ENCODE measurements at places on chromosomes 6 and 20. TPM values are rescaled to one million over a fixed set of nuclear protein-coding genes. Genes with fewer than 3 reads are reported as not detected.

DNA sequence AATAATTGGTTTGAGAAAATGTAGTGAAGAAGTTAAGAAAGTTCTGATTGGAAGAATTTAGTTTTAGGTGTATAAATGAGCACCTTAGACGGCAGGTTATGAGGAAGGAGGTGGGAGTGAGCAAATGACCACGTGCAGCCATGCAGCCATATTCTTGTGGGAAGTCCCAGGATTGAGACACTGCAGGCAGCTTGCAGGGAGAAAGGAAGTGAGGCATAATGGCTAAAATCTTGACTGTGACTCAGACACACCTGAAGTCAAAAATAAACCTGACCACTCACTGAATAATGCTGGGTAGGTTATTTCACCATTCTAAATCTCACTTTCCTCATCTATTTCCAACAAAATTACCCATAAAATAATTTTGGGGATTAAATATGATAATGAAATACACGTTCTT is 16.6 kb downstream of the DSE start:
- no peak for DNase-seq

GRCh38 chr6:4370066-4370465 is 234.7 kb upstream of the ECI2 start:
- no peak for DNase-seq

DNA sequence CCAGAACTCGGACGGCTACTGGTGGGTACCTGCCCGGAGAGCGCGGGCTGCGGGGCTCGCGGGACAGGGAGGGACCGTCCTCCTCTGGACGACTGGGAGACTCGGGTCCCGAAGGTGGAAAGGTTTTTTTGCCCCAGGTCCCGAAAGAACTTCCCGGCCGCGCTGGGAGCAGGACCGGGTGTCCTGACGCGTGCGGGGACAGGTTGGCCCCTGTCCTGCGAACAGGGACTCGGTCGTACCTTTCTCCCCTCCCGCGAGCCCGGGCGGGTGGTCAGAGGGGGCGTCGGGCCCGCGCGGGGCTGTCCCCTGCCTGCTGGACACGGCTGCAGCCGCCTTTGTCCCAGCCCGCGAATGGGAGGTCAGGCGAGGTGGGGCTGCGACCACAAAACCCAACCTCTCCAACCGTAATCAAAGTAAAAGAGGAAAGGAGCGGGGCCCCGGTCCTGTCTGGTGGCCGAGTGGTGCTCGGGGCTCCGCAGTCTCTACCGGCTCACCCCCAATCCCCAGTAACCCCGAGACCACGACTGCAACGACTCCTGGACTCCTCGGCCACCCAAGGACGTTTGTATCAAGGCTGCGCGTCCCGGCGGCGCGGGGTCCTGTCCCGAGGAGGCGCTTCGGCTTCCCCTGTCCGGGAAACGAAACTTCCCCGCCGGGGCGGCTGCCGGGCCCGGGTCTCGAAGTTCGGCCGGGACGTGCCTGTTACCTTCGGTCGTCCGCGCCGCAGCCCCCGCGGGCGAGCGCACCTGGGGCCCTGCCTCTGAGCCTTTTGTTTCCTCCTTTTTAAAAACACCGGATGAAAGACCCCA is 798 bp downstream of the DSP start:
- DNase-seq = peak; percentile 22

Gene SLC35B2
- 32.1 TPM for polyA plus RNA-seq

Gene ATP9A
- polyA plus RNA-seq = 46.4 TPM

DNA sequence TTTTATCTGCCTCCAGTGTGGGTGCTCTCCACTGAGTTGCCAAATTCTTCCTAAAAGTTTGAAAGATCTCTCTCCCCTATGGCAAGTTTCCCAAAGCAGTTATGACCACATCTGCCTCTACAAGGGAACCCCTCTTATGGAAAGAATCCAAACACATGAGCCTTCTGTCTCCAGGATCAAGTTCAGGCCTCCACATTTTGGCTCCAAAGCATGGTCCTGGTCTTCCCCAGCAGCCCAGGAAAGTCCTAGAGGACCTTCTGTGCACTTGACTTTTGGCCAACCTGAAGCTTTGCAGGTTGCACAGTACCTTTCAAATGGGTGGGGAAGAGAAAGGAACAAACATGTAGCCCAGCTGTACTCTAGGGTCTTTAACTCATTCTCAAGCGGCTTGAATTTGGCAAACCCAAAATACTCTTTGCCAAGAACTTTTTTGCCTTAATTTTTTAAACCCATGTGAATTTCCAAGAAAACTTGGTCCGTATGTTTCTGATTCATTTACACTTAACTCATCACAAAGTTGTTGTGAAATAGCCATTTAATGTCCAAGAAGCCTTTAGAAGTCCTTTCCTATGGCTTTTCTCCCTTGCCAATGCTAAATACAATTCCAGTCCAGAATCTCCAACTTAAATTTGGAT is 240.1 kb upstream of the TBX18 start:
- no peak for DNase-seq

DNA sequence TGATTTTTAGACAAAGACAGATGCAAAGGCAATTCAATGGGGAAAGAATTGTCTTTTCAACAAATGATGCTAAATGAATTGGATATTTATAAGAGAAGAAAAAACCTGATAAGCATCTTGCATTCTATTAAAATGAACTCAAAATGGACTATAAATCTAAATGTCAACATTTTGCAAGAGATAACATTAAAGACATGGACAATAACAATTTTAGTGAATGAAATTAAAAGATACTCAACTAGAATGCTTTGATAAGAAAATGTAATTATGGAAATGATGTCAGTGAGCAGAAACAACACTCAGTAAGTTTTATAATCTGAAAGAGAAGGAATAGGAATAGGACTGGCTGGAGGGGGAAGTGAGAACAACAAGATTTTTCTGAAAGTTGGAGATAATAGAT is 421.7 kb downstream of the C6orf118 start:
- DNase-seq = no peak

- DNase-seq = no peak
These were observed 10.9 kb upstream of the CALHM6 start for GRCh38 chr6:116450185-116450710.

Gene HLA-DQA1
- polyA plus RNA-seq = 33.9 TPM

Gene GLP1R
- 0.09 TPM for polyA plus RNA-seq

Data from testis (tissue), 5 donors.